ENCODE measurements at places on chromosomes 6 and 20.
A peak's percentile ranks its signal among the peaks of the same experiment; 100 is the strongest.

GRCh38 chr6:136959471-136959891 is 37.4 kb downstream of the SLC35D3 start:
- DNase-seq, result no peak

GRCh38 chr6:13183415-13184088 is 144.8 kb downstream of the TBC1D7 start:
- no peak for DNase-seq

- DNase-seq, result no peak
Measured at GRCh38 chr20:8656335-8656734, 412.6 kb upstream of the PLCB4 start.

DNA sequence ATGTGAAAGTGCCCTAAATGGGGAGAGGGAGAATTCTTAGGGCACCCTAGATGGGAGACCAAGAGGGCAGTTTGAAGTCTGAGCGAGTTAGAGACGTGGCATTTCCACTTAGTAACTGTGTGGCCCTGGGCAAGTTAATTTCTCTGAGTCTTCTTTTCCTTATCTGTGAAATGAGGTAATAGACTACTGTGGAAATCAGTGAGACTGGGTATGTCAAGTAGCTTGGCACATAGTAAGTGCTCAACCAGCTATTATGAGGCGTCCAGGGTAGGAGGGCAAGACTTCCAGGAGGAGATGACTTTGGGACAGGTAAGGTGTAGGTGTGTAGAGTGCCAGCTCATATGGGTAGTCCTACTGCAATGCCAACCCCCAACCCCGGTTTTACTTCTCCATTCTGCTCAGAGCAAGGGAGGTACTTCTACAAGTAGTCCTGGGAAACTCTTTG is 770 bp downstream of the KIF3B start:
- DNase-seq, result peak; percentile 18

DNA sequence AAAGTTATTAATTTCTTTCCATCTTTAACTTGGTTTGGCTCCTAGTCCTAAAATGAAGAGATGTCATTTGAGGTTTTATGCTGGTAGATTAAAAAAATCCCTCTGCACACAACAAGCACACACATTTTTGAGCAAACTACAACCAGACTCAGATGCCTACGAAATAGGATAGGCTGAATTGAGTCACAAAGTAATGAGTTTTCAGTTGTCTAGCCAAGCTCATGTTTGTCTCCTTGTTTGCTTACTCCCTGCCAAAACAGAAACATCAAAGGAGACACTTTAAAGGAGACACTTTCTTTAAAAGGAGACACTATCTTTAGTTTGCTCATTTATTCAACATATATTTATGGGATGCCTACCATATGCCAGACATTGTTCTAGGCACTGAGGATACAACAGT is 56.2 kb downstream of the TPBG start:
- DNase-seq, result no peak

DNA sequence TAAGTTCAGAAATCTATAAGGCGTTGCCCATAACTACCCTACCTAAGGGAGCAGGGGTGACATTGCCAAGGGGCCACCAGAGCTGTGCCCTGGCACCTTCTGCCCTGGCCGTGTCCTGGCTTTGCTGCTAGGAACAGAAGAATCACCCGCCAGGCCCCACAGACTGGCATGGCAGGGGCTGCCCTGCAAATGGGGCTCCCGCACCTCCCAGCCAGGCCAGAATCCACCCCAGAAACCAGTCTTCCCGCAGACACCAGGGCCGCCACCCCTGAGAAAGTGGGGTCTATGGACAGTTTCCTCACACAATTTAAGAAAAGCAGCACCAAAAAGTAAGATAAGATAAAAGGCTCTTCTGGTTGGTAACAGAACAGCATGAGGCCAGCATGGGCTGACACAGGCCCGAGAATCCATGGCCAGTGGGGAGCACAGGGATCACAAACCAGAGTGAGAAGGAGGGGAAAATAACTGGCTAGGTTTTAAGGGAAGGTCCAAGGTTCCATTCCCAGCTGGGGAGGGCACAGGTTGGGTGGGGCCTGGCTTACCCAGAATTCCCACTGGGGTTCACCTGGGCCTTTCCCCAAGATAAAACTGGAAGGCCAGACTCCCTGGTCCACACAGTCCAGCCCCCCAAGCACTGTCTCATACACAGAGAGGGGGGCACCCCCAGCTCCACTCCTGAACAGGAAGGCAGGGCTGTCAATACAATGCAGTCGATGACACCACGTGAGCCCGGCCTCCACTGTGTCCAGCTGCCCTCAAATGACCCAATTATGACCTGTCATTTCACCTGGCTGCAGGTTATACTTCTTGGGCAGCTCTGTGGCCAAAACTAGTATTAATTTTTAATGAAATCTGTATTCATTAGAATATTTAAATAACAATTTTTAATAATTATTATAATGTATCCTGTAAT is 59.4 kb downstream of the PYGB start:
- DNase-seq, result no peak

DNA sequence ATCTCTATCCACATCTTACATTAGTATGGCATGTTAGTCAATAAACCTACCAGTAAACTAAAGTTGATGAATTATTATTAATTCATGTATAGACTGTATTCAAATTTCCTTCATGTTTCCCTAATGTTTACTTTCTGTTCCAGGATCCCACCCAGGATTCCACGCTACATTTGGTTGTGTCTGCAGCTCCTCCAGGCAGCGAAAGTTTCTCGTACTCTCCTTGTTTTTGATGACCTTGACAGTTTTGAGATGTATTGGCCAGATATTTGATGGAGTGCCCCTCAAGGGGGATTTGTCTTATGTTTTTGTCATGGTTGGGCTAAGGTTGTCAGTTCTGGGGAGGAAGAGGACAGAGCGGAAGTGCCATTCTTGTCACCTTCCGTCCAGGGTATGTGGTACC is 445.2 kb upstream of the CDH4 start:
- DNase-seq, result no peak

- DNase-seq, result no peak
Measured at GRCh38 chr20:47156301-47157137, 200.0 kb downstream of the ZMYND8 start.

GRCh38 chr6:15573384-15573783 is 89.4 kb downstream of the DTNBP1 start:
- no peak for DNase-seq

- DNase-seq, result no peak
Measured at GRCh38 chr6:98498866-98499265, 335.5 kb upstream of the POU3F2 start.

GRCh38 chr6:152701863-152702401 is 4.2 kb downstream of the MYCT1 start:
- DNase-seq, result no peak

DNA sequence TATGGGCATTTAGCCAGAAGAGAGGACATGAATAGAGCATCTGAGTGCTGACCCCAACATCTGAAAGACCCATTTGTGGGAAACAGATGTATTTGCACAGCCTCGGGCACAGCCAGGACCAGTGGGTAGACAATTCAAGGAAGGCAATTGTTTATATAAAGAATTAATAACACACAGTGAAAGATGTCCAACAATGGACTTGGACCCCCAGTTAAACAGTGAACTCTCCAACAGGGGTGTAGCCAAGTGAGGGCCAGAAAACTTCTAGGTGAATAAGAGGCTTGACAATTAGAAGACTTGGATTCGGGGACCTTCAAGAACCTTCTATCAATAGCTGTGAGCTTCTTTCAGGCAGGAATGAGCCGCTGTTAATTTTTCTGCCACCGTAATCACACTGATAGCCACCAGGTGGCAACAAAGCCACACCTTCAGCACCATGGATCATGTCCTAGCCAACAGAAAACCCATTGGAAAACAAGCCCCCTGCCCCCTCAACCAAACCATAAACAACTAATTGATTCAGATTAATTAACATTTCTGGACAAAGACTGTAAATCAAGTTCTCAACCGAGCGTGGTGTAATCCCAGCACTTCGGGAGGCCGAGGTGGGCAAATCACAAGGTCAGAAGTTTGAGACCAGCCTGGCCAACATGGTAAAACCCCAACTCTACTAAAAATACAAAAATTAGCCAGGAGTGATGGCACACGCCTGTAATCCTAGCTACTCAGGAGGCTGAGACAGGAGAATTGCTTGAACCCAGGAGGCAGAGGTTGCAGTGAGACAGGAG is 8.8 kb upstream of the SRSF6 start:
- DNase-seq, result peak; percentile 55
